CD8-positive, alpha-beta memory T cell (primary cell): ENCODE measurements at places on chromosomes 7 and 10. TPM values are rescaled to one million over a fixed set of nuclear protein-coding genes. Genes with fewer than 3 reads are reported as not detected.

TMEM229A gene
- polyA plus RNA-seq = not detected

- peaks cover 4% of the 10 kb centered on the region for H3K36me3 ChIP-seq
- no peaks in the 10 kb centered on the region for H3K27me3 ChIP-seq
- no peak overlapping the region for H3K4me3 ChIP-seq
- H3K4me1 ChIP-seq = no peaks in the 10 kb centered on the region
Observed at GRCh38 chr7:102451371-102452054, 13.2 kb downstream of the ALKBH4 start.

CREB5 gene
- polyA plus RNA-seq = not detected

DNA sequence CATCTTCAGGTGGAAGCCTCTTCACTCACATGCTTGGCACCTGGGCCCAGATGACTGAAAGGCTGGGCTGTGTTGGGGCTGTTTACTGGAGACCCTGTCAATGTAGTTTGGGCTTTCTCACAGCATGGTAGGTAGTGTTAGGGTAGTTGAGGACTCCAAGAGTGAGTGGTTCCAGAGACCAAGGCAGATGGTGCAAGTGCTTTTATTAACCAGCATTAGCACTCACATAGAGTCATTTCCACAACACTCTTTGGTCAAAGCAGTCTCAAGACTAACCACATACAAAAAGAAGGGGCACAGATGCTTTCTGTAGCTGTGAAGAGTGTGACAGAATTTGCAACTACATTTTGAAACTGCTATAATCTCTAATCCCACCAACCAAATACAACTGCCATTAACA, 135.0 kb downstream of the RTKN2 start:
- H3K27me3 ChIP-seq = no peaks in the 10 kb centered on the region
- no peaks in the 10 kb centered on the region for H3K36me3 ChIP-seq
- H3K4me3 ChIP-seq = no peak overlapping the region
- no peak for DNase-seq

- peaks cover 6% of the 10 kb centered on the region for H3K4me1 ChIP-seq
- no peak for DNase-seq
- peak overlapping the region; percentile 28 for H3K27ac ChIP-seq
Observed at GRCh38 chr10:70381471-70382421, 679 bp downstream of the LRRC20 start.

DNA sequence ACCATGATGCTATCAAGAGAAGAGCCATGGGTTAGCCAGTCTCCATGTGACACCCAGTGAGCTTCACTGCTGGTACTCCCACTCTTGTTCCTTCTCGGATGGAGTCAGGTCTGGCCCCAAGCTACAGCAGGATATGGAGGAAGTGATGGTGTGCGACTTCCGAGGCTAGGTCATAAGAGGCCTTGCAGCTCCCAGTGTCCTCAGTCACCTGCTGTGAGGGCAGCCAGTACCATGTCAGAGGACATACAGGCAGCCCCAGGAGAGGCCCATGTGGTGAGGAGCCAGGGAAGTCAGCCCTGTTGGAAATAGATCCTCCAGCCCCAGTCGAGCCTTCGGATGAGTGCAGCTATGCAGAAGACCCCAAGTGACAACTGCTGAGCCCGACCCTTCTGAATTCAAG, 237.0 kb downstream of the EBF3 start:
- H3K4me1 ChIP-seq = no peaks in the 10 kb centered on the region
- no peaks in the 10 kb centered on the region for H3K36me3 ChIP-seq
- no peak overlapping the region for H3K27ac ChIP-seq
- no peak overlapping the region for H3K4me3 ChIP-seq

GRCh38 chr10:124394583-124394982, 24.1 kb downstream of the OAT start:
- DNase-seq = no peak
- H3K27ac ChIP-seq = no peak overlapping the region
- no peak overlapping the region for H3K4me3 ChIP-seq
- H3K27me3 ChIP-seq = no peaks in the 10 kb centered on the region

- no peak for DNase-seq
- no peaks in the 10 kb centered on the region for H3K27me3 ChIP-seq
- H3K4me3 ChIP-seq = no peak overlapping the region
- H3K36me3 ChIP-seq = no peaks in the 10 kb centered on the region
- H3K4me1 ChIP-seq = no peaks in the 10 kb centered on the region
Observed at GRCh38 chr10:77333610-77334340, 303.8 kb downstream of the KCNMA1 start.
